ENCODE measurements at places on chromosomes 6 and 20.

- DNase-seq = no peak
These were observed 6.7 kb downstream of the ACOT13 start for GRCh38 chr6:24673625-24674024.

GRCh38 chr6:167163476-167164011 lies 5.8 kb upstream of the GPR31 start:
- DNase-seq = no peak

- no peak for DNase-seq
These were observed 374.8 kb downstream of the QKI start for GRCh38 chr6:163789199-163789810.

GRCh38 chr6:169789146-169789943 lies 37.9 kb downstream of the ERMARD start:
- DNase-seq = no peak

DNA sequence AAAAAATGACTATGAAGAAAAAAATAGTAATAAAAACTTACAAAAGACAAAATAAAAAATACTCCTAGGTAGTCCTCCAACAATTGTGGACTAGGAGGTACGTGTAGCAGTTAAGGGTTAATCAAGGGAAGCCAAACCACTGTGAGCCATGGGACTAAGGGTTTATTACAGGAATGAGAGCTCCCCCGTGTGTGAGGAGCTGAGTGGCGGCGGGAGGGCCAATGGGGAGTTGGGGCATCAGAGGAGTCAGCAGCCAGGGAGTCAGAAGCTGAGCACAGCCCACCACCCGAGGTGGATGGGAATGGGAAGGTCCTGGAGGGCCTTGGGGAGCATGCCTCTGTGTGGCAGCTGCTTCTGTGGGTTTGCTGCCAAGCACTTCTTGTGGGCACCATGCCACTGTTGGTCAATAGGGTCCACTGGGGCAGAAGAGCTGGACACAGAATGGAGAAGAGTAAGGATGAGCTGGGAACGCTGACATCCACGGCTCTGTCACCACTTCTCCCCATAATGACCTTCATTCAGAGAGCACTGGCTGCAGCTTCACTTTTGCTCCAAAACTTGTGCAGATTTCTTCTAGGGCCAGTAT lies 373.3 kb downstream of the CDKAL1 start:
- no peak for DNase-seq

GRCh38 chr20:5354901-5355300 lies 38.1 kb upstream of the PROKR2 start:
- DNase-seq = no peak

DNA sequence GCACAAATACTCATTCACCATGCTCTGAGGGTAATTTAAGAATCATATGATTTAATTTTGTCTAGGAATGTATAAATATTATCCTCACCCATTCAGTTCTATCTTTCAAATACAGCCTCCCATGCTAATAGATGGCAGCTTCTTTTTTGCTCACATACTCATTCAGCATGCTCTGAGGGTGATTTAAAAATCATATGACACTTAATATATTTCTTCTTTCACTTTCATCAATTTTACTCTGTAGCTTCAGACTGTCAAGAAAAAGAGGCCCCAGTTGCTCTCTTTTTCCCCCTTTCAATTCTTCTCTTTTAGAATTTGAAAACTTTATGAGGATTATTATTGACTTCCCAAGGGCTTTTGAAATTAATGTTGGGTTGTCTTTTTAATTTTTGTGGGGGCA lies 161.7 kb upstream of the LAMP5 start:
- no peak for DNase-seq

GRCh38 chr6:155372256-155372655 lies 58.0 kb upstream of the TFB1M start:
- DNase-seq = no peak

DNA sequence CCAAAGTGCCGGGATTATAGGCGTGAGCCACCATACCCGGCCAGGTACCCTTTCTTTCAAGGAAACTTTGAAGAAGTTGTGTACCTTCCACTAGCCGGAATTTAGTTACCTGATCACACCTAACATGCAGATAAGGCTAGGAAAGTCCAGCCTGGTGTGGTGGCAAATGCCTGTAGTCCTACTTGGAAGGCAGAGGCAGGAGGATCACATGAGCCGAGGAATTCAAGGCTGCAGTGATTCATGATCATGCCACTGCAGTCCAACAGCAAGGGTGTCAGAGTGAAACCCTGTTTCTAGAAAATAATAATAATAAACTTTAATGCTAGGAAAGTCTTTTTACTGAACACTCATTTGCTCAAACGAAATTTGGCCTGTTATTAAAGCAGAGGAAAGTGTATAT lies 21.0 kb downstream of the NFYA start:
- DNase-seq = no peak

GRCh38 chr6:22327881-22328280 lies 31.0 kb upstream of the PRL start:
- DNase-seq = no peak

GRCh38 chr6:30990422-30991086 lies 7.0 kb downstream of the MUC21 start:
- peak; percentile 28 for DNase-seq

- DNase-seq = no peak
These were observed 525 bp downstream of the MACROD2 start for GRCh38 chr20:13995841-13996240.

DNA sequence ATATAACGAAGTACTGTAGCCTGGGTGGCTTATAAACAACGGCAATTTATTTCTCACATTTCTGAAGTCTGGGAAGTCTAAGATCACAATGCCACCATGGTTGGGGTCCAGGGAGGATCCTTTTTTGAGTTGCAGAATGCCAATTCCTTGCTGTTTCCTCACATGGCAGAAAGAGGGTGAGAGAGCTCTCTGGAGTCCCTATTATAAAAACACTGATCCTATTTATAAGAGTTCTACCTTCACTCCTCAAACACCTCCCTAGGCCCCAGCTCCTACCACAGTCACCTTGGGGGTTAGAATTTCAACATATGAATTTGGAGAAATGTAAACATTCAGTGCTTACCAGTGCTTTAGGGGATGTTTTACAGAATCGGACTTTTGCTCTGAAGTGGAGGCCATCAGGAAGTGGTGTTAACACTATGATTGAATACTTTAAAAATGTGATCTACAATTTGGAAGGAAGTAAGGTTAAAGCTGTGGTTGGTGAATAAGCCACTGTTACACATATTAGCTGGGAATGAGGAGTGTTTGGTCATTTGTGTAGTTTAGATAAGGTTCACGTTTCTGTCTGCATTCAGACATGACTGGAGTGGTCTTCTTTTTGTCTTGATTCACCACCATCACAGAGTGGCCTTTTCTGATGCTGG lies 79.9 kb upstream of the SPTLC3 start:
- DNase-seq = no peak

DNA sequence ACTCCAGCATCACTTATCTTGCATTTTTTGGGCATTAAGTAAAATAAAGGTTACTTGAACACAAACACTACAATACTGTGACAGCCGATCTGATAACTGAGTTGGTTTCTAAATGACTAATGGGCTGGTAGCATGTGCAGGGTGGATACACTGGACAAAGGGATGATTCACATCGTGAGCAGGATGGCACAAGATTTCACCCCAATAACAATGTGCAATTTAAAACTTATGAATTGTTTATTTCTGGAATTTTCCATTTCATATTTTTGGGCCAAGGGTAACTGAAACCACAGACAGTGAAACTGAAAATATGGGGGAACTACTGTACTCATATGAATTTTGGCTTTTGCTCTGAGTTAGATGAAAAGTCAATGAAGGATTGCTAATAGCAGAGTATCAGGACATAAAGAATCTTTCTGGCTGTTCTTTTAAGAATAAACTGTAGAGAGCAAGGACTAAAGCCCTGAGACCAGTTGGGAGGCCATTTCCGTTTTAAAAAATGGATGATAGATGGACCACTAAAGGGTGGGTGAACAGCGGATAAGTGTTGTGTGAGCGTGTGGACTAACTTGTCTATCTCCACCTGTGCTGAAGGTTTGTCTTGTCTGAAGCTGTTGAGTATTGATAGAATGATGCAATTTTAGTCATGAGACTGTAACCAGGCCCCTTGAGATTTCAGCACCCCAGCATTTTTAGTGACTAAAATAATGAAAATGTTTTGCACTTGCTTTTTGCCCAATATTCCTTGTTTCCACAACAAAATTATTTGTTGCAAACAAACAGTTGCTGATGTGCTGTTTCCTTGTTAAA lies 8.2 kb downstream of the SPINT3 start:
- DNase-seq = no peak

GRCh38 chr20:36120991-36121390 lies 33.5 kb upstream of the EPB41L1 start:
- DNase-seq = no peak

- no peak for DNase-seq
These were observed 102.3 kb downstream of the HIVEP2 start for GRCh38 chr6:142842418-142843261.

- DNase-seq = peak; percentile 21
These were observed 80.2 kb downstream of the ERMARD start for GRCh38 chr6:169831450-169832246.

GRCh38 chr6:32854376-32855178 lies 585 bp downstream of the PSMB9 start:
- peak; percentile 59 for DNase-seq
